ENCODE measurements at places on chromosomes 4 and X.
A peak's percentile ranks its signal among the peaks of the same experiment; 100 is the strongest.

DNA sequence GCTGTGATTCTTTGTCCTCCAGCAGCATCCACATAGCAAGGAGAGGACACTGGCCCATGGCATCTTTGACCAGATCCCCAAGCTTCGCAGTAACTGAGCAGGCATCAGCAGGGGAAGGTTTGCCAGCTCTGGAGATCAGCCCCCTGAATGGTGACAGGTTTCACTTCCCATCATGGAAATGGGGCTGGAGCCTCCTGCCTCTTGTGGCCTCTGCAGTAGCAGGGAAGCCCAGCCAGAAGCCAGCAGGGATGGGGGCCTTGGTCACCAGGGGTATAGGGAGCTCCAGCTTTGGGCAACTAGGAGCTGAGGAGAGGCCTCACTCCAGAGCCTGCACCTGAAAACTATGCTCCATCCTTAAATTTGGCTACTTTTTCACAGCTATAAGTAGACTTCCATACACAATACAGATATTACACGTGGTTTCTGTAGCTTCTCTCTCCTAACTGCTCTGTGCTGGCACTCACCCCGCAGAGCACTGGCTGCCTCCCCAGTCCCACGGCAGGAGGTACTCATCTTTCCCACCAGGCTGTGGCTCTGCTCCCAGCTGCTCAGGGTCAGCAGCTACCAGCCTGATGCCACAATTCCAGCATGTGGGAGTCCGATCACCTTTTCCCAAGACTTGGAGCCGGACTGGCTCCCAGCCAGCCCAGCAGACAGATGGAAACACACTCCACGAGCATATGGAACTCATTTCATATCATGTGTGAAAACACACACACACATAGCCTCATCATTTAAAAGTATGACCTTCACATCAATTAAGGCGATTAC is 2.8 kb downstream of the TMEM271 start:
- no peak for DNase-seq

- DNase-seq, result no peak
Observed at GRCh38 chrX:51332188-51332942, at the start of gene NUDT10. TSS of gene NUDT10 (plus strand) at chrX:51332822. CDS start at chrX:51332966, 144 bp downstream.

DNA sequence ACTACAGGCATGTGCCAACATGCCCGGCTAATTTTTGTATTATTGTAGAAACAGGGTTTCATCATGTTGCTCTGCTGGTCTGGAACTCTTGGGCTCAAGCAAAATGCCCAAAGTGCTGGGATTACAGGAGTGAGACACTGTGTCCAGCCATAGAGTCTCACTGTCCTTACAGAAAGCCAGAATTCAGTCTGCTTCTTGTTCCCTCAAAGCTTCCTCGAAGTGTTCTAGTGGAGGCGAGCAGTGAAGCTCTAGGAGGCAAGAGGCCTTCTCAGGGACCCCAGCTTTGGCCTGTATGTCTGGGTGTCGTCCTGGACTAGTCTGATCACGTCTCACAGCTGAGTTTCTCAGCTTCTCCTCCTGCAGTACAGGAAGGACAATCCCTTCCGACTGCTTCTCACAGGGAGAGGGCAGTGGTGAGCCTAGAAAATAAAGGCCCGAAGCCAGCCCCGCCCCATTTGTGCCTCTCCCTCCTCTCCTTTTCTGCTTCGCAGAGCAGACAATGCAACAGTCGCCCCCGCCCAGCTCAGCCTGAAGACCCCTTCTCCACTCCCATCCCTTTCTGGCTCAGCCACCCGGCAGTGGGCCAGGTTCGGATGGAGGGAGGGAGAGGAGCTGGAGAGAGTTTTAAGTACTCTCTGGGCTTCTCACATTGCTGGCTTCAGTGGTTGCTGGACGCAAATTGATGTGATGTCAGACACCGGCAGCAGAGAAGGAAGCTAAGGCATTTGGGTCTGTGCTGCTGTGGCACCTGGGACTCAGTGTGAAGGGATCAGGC is 11.1 kb upstream of the FAM3A start:
- peak; percentile 49 for DNase-seq

- peak; percentile 15 for DNase-seq
Observed at GRCh38 chr4:169079942-169080827, 70.1 kb upstream of the CBR4 start.

GRCh38 chrX:136457303-136457917 is 30.3 kb upstream of the BRS3 start:
- no peak for DNase-seq

DNA sequence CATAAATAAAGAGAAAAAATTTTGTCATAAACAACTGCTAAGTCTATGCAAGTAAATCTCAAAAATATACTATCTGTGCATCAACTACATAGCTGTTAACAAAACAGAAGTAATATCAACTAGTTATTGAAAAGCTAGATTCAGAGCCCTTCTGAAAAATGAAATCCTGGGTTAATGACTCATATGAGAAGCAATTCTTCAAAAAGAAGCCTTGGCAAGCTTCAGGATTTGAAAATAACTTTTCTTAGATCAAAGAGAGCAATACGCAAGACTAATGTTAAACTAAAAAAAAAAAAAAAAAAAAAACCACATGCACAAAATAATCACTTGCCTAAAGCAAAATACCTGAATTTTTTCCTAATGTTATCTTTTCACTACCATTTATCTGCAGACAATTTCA is 566.1 kb upstream of the BOD1L1 start:
- no peak for DNase-seq

GRCh38 chr4:63211375-63211774 is 1197.9 kb downstream of the TECRL start:
- no peak for DNase-seq

GRCh38 chrX:123814343-123814742 is 45.5 kb upstream of the XIAP start:
- no peak for DNase-seq

GRCh38 chr4:133584714-133585113 is 435.6 kb downstream of the PCDH10 start:
- no peak for DNase-seq

GRCh38 chr4:102849579-102850104 is 19.1 kb upstream of the CISD2 start:
- DNase-seq, result no peak

GRCh38 chr4:177367336-177367735 is 57.7 kb downstream of the NEIL3 start:
- no peak for DNase-seq

GRCh38 chr4:155765149-155765548 is 6.3 kb downstream of the GUCY1B1 start:
- DNase-seq, result no peak

DNA sequence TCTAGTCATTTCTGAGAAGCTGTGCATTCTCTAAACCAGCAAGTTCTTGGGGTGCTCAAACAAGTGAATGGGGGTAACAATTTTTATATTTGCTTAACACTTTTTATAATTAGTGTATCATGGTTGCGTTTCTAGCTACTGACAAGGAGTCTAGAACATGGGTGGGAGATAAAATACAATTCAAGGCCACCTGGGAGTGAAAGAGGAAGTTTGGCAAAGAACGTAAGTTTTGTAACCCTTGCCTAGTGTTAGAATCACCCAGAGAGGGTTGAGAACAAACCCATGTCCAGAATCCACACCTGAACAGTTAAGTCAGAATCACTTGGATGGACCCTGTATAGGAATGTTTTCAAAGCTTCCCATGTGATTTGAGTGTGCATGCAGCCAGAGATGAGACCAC is 92.7 kb downstream of the AFF2 start:
- no peak for DNase-seq

- peak; percentile 65 for DNase-seq
Observed at GRCh38 chr4:157992038-157992705, 180.7 kb downstream of the GASK1B start.

DNA sequence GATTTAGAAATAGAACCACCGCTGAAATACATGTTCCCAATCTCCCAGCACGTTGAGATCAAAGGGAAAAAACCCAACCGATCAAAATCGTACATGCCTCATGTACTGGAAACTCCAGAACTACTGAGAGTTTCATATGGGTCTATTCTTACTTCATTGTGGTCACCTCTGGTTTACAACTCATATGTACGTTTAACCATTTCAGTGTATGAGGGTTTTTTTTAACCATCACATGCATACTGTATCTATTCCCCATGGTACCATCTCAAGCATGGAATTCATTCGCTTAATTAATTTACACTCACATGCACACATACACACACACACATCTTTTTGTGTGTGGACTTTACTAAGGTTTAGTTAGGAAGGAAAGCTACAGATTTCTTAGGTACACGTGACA is 46.0 kb upstream of the CLNK start:
- no peak for DNase-seq

GRCh38 chr4:81498046-81498445 is 26.3 kb upstream of the RASGEF1B start:
- DNase-seq, result no peak

GRCh38 chrX:38868321-38868720 is 67.1 kb downstream of the MID1IP1 start:
- DNase-seq, result no peak

- no peak for DNase-seq
Observed at GRCh38 chr4:34417160-34417559, 1827.2 kb downstream of the ARAP2 start.

DNA sequence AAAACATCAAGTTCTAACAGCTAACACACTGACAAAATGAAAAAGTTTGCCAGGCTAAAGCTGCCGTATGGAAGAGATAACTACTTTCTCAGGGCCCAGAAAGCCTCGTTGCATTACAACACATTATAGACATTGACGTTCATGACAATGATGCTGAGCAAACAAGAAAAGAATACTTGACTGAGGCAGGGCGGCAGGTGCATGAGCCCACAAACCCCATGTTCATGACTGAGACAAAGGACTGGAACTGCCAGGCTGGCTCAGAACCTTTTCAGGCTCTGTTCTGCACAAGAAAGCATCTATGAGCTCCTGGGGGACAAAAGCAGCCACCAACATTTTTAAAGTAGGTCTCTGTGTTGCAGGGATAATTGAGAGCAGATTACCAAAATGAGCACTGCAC is 13.6 kb downstream of the TLR6 start:
- no peak for DNase-seq

- no peak for DNase-seq
Observed at GRCh38 chr4:17142232-17142711, 243.8 kb upstream of the LDB2 start.

GRCh38 chr4:122100508-122100907 is 51.6 kb upstream of the BLTP1 start:
- no peak for DNase-seq

DNA sequence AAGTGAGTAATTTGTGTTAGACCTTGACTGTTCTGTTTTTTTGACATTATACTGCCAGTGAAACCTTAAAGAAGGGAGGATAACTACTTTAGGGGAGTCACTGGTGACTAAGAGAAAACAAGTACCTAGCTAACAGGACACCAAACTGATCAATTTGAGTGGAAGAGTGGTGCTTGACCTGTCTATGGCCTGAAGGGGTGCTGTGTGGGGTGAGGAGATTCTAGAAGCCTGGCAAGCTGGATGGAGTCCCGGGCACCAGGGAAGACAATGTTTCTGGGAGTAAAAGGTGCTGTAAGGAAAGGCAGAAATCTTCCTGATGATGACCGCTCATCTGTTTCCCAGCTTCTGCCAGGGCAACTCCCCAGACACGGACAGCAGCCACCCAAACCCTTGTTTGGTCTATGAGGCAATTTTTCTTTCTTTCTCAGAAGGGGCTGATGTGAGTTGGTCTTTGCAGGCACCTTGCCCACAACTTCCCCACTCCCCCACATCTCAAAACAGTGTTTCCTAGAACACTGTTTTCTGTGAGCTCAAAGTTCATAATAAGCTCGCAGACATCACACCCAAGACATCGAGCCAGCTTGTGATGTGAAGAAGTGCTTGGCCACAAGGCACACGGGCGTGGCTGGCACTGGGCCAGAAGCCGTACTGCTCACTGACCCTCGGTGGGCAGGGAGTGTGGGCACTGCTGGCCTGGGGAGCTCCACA is 4.6 kb downstream of the TXK start:
- no peak for DNase-seq

DNA sequence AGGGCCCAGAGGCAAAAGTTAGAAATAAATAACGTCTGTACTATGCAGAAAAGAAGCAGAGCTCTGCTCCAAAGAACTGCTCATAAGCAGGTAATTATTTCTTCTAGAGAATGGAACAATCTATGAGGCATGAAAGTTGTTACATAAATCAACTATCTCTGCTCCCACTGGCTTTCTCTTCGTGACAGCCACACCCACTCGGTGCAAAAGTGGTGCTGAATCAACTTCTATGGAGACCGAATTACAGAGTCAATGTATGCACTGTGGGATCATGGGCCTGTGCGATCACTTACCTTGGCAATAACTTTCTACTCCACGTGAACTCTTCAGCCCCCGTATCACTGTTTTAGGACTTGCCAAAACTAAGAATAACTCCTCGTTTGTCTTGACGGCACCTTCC is 99.4 kb upstream of the ATXN3L start:
- DNase-seq, result no peak

DNA sequence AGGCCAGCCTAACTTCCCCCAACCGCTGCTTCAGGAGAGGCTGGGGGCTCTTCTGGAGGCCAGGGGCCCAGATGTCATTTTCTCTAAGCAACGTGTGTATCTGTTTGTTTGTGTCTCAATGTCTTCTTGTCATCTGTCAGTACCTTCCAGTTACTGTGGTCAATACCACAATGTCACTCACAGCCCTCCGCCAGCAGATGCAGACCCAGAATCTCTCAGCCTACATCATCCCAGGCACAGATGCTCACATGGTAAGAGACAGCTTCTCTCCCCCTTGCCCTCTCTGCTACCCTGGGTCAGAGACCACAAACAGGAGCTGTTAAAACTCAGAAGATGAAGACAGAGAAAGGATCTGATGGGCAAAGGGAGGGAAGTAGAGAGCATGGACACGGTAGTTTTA is 5.0 kb downstream of the XPNPEP2 start:
- DNase-seq, result no peak

DNA sequence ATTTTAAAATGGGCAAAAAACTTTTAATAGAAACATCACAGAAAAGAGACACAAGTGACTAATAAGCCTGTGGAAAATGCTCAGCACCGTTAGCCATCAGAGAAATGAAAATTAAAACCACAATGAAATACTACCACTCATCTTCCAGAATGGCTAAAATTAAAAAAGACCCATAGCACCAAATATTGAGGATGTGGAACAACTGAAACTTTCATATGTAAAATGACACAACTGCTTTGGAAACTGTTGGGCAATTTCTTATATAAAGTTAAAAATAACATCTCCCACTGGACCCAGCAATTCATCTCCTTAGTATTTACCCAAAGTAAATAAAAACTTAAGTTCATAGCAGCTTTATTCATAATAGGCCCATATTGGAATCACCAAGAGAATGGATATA is 94.2 kb downstream of the TENM3 start:
- no peak for DNase-seq

- DNase-seq, result no peak
Observed at GRCh38 chr4:42761804-42762203, 104.9 kb upstream of the ATP8A1 start.

- DNase-seq, result no peak
Observed at GRCh38 chrX:53422861-53423306, at the start of gene RIBC1. TSS of gene RIBC1 (plus strand) at chrX:53422873. CDS start at chrX:53426277, 3,404 bp downstream.

GRCh38 chr4:6703786-6704185 is 5.9 kb downstream of the MRFAP1L1 start:
- no peak for DNase-seq

GRCh38 chrX:148268673-148269072 is 231.7 kb upstream of the AFF2 start:
- no peak for DNase-seq

GRCh38 chr4:42588909-42589308 is 68.0 kb downstream of the ATP8A1 start:
- DNase-seq, result no peak
